ENCODE measurements at places on chromosomes 11 and 22.

GRCh38 chr22:22342697-22343580 lies 98.4 kb downstream of the VPREB1 start:
- DNase-seq, result peak; percentile 27

GRCh38 chr11:28729339-28729738 lies 621.2 kb downstream of the METTL15 start:
- DNase-seq, result no peak

- DNase-seq, result no peak
Measured at GRCh38 chr11:76026281-76026680, 180.0 kb downstream of the WNT11 start.

GRCh38 chr11:110286298-110287040 lies 9.9 kb downstream of the RDX start:
- DNase-seq, result no peak

GRCh38 chr11:130216221-130216550 lies 56.6 kb downstream of the ST14 start:
- DNase-seq, result no peak

GRCh38 chr22:20430720-20431510 lies 6.7 kb downstream of the SCARF2 start:
- DNase-seq, result peak; percentile 84

Data from retina (tissue), 1 donor.